ENCODE measurements at places on chromosomes 2 and 18.

GRCh38 chr18:69830189-69830588 is 117.5 kb downstream of the CD226 start:
- DNase-seq, result no peak

DNA sequence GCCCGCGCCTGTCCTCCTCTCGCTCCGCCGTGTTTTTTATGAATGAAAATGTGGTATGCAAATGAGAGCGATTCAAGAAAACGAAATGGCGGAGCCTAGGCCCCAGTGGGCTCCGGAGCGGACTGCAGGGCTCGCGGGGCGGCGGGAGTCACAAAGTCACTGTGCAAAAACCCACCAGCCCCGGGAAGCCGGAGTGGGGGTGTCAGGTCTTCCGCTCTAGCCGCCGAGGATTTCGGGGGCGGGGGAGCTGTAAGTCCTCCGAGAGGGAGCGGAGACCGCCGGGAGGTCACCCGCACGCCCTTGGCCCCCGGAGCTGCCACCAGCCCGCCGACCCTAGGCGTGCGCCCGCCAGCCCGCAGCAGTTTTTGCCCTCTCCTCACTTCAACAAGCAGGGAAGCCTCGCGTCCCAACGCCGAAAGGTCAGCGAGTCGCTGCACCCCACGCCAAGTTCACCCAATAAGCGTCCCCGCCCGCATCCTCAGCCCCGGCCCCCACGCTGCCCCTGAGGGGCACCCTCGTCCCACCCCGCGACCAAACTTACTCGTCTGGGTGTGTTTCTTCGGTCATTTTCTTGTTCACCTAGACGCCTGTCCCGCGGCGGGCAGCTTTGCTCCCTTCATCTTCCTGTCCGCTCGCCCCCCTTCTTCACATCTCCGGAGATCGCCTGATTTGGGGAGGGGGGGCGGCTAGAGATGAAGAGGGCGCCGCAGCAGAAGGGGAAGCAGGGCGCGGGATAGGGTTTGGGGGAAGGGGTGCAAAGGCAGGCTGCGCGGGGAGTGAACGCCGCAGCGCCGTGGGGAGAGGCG is 775 bp downstream of the SPRED2 start:
- DNase-seq, result peak; percentile 46

DNA sequence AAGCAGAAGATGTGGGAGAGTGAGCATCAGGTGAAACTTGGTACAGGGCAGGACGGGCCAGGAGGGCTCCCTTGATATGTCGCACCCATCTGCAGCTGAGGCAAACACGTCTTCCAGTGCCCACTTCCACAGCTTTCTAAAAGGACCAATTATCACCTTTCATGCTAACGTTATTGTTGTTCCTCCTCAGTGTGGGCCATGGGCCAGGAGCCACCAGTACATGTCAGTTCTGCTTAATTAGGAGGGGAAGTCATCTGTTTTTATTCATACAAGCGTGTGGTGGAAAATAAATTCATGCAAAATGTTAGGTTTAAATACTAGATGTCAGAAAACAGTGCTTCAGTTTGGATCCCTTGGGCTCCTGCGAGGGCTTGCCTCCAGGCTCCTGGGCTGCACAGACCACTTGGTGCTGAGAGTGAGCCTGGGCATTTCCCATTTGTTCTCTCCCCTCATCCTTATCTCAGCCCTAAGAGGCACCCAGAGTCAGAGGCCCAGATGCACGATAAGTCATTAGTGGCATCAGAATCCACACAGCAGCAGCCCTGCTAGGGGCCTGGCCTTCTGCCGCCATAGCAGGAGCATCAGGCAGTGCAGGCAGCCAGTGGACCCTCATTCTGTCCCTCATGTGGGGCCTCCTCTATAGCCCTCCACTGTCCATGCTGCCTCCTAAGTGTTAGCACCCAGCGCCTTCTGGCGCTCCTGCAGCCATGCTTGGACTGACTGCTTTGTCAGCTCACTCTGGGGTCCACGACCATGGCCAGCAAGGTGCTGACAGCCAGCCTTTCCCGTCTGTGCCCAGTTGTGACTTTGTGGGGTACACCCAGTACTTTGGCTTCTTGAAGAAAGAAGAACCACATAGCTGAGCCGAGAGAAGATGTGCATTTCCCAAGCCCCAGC is 539.8 kb upstream of the RAB6C start:
- DNase-seq, result no peak

DNA sequence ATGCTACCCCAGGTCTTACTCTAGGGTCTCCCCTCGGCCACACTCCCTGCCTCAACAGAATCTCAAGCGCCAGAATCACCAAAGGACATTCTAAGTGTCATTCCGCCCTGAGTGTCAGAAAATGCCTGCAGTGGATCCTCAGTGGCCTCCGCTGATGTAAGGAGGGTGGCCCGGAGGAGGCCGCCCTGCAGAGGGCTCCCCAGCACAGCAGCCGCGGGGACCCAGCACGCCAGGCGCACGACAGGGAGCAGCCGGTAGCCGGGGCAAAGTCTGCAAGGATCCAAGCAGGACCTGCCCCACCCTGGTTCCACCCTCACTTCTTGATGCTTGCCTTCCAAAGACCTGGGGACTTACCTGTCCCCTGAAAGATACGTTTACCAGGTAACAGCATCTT is 54.2 kb upstream of the ID2 start:
- DNase-seq, result no peak

- DNase-seq, result no peak
Observed at GRCh38 chr2:230231251-230231650, 5.7 kb downstream of the SP140 start.

Measured in cardiac fibroblast (primary cell).